ENCODE measurements at places on chromosomes 1 and 21.
A peak's percentile ranks its signal among the peaks of the same experiment; 100 is the strongest.

DNA sequence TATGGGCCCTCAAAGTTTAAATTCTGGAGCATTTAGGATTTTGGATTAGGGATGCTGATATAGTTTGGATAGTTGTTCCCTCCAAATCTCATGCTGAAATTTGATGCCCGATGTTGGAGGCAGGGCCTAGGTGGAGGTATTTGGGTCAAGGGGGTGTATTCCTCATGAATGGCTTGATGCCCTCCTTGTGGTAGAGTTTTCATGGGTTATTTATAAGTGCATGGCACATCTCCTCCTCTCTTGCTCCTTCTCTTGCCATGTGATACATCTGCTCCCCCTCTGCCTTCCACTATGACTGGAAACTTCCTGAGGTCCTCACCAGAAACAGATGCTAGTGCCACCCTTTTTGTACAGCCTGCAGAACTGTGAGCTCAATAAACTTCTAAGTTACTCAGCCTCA, 17.5 kb upstream of the NKAIN1 start:
- no peak for DNase-seq

DNA sequence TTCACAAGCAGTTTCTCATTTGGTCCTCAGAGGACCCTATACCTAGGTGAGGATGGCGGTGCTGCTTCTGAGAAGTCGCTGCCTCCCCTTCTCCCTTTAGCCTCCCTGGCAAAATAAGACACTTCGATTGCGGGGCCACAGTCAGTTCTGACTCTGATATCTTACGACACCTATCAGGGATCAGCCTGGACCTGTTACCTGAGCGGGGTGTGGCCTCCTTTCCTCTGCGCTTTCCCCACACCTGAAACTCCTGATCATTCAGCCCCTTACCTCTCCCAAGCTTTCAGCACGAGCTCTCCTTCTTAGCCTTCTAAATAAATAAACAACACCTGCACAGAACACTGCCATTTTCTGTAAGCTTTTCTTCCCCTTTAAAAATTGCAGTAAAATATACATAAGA, 24.6 kb upstream of the GPR137B start:
- DNase-seq: no peak

- DNase-seq: no peak
Observed at GRCh38 chr1:29236712-29237128, 398 bp downstream of the PTPRU start.

DNA sequence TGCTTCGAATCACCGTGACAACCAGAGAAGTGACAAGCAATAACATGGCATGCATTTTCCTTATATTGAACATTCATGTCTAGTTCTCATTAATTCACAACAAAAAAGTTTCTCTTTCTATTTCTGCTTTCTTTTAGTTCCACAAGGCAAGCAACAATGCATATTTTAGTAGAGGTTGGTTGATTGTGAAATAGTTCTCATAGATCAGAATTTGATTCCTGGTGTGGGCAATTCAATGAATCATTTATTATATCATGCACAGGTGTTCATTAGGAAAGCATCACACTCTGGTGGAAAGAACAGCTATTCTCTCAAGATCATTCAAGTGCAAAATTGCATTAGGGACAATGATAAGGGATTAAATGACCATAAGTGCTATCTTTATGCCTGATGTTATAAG, 980.9 kb downstream of the BRINP3 start:
- peak; percentile 63 for DNase-seq

DNA sequence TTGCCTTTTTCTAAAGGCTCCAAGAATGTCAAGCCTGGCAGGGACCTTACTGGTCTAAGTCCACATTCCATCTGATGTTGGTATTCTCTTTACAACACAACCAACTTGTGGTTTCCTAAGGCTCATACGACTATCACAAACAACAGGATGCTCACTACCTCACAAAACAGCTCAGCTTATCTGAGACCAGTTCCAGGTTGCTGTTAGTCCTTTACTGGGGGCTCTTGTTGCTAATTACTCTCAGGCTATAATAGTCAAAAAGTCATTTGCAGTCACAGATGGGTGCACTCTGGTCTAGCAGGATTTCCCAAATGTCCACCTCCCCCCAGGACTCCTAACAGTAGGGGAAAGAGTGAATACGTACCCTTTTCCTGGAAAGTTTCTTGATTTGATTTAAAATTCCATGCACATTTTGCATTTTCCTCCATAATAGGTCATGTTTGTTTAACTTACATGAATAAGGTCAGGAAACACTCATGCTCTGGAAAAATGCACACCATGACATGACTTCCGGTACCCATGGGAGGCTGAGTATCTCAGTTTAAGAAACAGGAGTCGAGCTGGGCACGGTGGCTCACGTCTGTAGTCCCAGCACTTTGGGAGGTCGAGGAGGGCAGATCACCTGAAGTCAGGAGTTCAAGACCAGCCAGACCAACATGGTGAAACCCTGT, 16.0 kb downstream of the LCK start:
- DNase-seq: no peak

DNA sequence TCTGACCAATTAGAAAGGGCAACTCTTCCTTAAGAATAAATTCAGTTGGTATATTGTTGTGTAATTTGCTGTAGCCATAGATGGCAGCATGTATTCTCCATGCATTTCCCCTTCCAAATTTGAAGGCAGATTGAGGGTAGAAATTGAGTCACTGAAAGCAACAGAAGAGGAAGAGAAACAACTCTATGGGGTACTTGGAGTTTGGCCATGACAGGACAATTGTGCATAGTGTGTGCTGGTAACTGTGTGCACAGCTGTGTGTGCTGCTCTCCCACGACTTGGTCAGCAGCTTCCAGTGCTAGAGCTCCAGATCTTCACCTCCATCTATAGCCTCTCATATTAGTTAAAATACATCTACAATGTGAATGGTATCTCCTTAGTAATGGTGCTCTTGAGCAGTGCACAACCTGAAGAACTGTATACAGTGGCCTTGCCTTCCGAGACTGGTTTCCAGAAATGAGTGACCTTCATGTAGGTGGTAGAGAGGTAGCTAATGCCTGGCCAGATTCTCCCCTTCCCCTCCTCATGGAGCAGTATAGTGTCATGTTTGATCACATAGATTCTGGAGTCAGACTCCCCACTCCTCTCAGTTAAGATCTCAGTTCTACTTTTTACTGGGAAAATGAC, 882 bp upstream of the FCAMR start:
- DNase-seq: no peak

DNA sequence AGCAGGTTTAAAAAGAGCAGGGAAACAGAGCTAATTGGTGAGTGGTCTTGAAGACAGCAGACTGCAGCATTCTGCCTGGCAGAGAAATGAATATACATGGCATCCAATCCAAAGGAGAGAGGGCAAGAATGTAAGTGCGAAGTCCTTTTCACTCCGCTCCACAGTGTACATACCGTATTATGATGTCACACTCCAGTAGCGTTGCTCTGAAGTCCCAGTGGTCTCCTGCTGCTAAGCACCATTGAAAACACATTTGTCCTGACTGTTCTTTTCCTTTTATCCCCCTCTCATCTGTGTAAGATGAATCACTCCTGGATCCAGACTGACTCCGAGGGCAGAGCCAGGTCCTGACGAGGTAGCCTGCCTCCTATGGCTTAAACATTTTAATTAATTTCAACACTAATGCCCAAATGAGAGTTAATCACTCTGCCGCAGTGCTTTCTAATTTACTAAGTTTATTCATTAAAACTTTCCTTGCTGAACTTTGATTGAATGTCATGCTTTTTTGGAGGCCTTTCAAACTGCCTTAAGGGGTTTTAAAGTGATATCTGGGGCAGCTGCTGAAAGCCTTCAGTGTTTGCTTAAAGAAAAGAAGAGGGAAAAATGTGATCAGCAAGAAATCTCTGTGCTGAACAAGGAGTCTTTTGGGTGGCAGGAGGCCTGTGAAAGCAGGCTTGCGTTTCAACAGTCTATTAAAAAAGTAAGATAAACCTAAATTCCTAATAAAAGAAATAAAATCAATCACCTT, 227.2 kb downstream of the ATG4C start:
- peak; percentile 14 for DNase-seq

GRCh38 chr1:178529364-178530036, 16.6 kb downstream of the TEX35 start:
- no peak for DNase-seq

GRCh38 chr1:1435106-1435903, at the start of gene VWA1:
Gene VWA1, plus strand, starts transcription at chr1:1435690. Its CDS starts 59 bp downstream, at chr1:1435749.
- peak; percentile 54 for DNase-seq

GRCh38 chr1:232292239-232292638, 337.7 kb downstream of the SIPA1L2 start:
- no peak for DNase-seq

- no peak for DNase-seq
Observed at GRCh38 chr1:86423473-86423872, 498 bp upstream of the CLCA2 start.

- DNase-seq: no peak
Observed at GRCh38 chr1:9194024-9194423, 40.5 kb upstream of the H6PD start.

GRCh38 chr1:15799928-15800835, 7.3 kb downstream of the UQCRHL start:
- DNase-seq: no peak

- peak; percentile 35 for DNase-seq
Observed at GRCh38 chr1:36941316-36941978, 92.9 kb downstream of the GRIK3 start.

DNA sequence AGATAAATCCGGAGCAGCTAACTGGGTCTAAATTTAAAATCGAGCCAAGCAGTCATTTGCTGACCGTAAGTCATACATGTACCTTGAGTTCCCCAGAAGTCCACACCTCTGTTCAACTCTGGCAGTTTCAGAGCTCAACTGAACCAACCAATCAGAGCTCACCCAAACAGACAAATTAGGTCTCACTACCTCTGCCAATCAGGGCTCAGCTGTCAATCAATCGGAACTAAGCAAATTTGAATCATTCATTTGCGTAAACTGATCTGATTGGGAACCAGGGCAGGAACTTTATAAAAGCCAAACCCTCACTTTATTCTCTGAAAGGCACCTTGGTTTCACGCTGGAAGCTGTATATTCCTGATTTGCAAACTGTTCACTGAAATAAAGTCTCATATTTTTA, 11.2 kb upstream of the ACBD6 start:
- no peak for DNase-seq

DNA sequence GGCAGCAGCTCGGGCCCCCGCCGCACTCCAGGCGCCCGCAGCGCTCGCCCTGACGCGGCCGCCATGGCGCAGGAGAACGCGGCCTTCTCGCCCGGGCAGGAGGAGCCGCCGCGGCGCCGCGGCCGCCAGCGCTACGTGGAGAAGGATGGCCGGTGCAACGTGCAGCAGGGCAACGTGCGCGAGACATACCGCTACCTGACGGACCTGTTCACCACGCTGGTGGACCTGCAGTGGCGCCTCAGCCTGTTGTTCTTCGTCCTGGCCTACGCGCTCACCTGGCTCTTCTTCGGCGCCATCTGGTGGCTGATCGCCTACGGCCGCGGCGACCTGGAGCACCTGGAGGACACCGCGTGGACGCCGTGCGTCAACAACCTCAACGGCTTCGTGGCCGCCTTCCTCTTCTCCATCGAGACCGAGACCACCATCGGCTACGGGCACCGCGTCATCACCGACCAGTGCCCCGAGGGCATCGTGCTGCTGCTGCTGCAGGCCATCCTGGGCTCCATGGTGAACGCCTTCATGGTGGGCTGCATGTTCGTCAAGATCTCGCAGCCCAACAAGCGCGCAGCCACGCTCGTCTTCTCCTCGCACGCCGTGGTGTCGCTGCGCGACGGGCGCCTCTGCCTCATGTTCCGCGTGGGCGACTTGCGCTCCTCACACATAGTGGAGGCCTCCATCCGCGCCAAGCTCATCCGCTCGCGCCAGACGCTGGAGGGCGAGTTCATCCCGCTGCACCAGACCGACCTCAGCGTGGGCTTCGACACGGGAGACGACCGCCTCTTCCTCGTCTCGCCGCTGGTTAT, 2.8 kb downstream of the KCNJ9 start:
- DNase-seq: no peak

- DNase-seq: no peak
Observed at GRCh38 chr1:90443354-90443753, 273.7 kb downstream of the BARHL2 start.

DNA sequence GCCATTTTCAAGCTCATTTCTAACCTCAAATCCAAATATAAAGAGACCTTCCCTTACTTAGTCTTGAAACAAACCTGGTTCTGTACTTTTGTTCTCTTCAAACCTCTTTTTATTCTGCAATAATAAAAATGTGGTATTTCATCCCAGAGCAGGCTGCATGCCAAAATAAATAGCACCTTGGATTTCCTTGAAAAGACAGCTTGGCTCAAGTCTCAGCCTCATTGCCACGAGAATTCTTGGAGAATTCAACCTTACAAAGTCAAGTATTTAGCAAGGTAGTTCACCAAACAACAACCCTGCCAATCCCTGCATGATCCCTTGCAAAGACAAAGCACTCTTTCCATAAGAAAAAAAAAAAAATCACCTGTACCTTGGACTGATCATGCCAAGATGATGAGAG, 33.8 kb downstream of the KANK4 start:
- DNase-seq: no peak

- DNase-seq: no peak
Observed at GRCh38 chr1:214005708-214006107, 17.9 kb downstream of the PROX1 start.

GRCh38 chr1:241533326-241534115, 1.3 kb downstream of the KMO start:
- no peak for DNase-seq

DNA sequence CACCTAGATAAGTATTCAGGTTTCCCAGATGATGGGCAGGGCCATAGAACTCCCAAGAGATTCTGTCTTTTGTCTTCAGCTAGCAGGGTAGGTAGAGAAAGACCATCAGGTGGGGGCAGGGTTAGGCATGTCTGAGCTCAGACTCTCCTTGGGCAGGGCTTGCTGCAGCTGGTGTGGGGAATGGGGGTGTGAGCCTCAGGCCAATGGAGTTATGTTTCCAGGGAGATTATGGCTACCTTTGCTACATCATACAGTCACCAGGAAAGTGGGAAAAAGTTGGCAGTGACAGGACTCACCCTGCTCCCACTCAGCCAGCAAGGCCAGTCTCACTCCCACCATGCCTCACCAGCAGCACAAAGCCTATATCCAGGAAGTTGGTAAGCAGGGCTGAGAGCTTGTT, 77.8 kb downstream of the DRAM2 start:
- DNase-seq: no peak

DNA sequence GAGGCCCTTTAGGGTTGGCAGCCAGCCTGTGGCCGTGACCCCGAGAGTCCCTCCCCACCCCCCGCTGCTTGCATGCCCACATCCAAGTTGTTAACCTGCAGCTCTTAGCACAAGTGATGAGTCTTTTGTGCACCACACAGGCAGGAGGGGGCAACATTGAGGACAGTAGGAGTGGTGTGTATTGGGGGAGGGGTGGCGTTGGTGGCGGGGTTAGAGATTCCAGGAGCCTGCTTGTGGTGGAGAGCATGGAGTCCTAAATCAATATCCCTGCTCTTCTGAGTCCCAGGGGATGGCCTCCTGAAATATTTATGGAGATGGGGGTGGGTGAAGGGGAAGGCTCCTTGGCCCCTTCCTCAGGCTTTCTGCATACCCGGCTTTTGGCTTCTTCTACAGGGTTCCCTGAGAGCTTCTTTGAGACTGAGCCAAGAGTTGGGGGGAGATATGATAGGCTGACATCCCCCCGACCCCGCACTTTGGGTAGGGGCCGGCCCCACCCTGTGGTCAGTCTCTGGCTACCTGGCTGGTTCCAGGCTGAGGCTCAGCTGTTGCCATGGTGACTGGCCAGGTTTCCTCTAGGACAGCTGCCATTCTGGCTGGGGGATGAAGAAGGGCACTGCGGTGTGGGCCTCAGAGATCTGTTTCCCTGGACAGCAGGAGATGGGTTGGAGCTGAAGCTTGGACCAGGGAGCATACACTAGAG, 5.0 kb downstream of the CHRNB2 start:
- DNase-seq: no peak

- DNase-seq: no peak
Observed at GRCh38 chr1:93414749-93415148, 33.2 kb upstream of the FNBP1L start.

All from NCI-H1417 (cell line).